Non-pigmented ciliary epithelial cell (primary cell): ENCODE measurements at places on chromosomes 11 and 22.

- no peak for DNase-seq
Observed at GRCh38 chr11:85930879-85931366, 75.7 kb downstream of the CCDC83 start.

DNA sequence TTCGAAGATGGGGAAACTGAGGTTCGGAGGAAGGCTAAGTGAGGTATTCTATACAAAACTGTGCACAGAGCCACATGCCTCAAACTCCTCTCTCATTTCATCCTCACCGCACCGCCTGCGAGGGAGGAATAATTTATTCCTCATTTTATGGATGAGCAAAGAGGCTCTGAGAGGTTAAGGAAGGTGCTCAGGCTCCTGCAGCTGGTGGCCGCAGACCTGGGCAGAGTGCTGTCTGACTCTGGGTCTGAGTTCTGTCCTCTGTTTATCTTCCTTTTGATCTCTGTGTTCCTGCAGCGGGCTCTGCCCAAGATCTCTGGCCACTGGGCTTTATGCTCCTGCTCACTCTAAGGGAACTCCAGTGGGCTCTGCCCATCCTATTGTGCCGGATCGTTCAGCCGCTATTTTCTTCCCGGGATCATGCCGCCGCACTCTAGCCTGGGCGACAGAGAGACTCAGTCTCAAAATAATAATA, 59.5 kb downstream of the MCM5 start:
- DNase-seq, result no peak

- no peak for DNase-seq
Observed at GRCh38 chr11:114185436-114185835, 110.8 kb upstream of the NNMT start.

DNA sequence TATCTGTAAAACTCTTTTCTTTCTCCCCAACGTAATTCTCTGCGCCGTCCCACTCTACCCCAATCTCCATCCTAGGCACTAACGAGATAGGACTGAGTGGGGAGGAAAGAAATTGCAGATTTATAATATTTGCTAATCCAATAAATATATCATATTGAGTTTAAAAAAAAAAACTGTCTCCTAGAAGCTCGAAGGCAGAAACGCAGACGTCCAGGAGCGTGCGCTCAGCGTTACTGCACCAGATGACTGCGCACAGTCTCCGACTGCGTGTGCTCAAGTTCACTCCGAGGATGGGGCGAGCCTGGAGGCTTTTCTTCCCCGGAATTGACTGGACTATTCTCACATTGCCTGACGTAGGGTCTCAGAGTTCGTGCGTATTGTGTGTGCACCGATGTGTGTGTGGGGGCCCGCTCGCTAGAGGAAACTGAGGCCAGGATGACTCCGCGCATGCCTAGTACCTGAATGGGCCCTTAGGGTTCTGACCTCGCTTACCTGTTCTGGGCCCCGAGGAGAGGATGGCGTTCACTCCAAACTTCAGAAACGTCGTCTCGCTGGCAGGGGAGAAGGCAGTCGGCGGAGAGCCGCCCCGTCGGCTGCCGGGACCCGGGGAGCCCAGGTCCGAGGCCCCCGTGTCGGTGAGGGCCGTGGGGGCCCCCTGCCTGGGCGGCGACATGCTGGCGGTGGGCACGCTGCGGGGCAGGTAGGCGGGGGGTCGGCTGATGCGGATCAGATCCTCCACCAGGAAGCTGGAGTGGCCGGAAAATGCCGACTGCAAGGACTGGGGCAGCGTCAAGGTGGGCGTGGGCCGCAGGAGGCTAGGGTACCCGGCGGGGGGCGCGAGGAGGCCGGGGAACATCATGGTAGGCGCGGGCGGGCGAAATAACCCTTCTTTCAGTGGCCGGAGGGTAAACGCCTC, 551 bp downstream of the DBX1 start:
- DNase-seq, result no peak

DNA sequence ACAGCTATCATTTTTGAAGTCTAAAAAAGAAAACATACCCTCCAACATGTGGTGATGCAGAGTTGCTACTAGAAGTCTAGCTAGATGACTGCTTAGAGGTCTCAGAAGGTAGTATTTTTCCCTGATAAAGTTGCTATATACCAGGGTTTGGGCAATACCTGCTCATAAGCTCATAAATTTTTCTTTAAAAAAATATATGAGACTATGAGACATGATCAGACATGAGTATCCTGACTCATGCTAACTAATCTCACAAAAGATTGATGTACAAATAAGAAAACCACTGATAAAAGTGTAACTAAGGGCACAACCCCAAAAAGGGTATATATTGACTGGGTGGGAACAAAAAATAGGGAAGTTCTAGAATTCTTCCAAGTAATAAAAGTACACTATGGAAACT, 740.9 kb downstream of the METTL15 start:
- DNase-seq, result no peak

DNA sequence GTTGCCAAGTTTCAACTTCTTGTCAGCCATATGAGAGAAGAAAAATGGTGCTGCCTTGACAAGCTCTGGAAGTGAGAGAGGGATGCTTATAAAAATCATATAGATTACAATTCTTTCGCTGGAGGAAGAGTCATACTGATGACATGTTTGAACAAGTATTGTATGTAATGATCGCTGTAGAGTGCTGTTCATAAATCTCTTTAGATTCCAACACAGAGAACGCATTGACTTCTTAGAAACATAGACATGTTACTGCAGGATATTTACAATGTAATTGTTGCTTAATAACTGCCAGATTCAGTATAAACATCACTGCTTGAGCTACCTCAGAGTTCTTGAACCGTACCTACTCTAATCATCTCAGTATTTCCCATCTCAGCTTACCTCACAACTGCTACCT, 571.6 kb downstream of the LUZP2 start:
- DNase-seq, result no peak

DNA sequence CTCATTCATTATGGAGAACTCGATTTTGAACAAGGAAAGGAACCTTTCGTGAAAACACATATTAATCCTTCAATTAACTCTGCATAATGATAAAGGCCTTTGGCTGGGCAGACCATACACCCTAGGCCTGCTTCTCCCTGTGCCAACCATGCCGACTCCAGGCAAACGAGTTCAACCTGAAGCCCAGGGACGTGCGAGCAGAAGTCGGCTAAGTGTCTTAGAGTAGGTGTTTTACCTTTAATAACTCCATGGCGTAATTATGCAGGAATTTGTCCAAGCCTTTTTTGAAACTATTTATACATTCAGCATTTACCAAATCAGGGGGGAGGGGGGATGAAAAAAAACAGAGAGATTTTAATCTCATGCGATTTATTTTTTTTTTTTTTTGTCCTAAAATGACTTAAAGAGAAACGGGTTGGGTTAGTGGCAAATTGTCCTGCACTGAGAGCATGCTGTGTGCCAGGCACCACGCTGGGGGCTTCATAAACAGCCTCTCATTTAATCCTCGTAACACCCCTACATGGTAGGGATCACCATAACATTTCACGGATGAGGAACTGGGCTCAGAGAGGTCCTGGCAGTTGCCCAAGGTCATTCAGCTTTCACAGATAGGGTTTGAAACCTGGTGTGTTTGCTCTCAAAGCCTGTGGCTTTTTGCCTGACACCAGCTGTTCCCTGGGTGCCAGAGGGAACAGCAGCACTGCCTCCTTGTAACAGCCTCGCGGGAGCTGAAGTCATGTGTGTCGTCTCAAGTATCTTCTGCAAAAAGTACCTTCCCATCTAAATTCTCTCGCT, 423.9 kb downstream of the MN1 start:
- no peak for DNase-seq

DNA sequence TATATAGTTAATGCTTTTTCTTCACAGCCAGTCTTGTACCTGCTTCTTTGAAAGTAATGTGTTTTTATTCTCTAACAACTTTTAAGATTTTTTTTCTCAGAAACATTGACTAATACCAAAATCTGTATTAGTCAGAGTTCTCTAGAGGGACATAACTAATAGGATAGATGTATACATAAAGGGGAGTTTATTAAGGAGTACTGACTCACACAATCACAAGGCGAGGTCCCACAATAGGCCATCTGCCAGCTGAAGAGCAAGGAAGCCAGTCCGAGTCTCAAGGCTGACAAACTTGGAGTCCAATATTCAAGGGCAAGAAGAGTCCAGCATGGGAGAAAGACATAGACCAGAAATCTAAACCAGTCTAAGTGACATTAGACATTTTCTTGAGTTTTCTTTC, 140.0 kb downstream of the RAB38 start:
- DNase-seq, result no peak

DNA sequence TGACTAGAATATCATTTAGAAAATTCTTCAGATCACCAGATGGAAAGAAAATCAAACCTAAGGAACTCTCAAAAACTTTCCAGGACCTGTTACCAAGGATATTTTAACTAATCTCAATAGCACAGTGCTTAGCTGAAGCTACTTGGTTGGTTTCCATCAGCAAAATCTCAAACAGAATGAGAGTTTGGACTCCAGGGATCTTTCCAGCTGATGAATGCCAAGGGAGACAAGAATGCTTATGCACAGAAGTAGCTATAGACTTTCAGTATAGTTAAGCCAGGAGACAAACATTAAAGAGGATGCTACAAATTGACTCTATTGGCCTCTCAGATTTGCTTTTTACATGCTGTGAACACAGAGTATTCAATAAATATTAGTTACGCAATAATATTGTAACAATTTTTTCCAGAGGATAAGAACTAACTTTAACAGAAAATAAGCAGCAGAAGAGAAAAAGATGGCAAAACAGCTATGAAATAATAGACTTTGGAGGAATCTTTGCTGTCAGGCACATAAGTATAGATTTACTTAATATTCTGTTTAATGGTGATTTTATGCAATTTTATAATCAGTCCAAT, 331.4 kb downstream of the DLG2 start:
- DNase-seq, result no peak

DNA sequence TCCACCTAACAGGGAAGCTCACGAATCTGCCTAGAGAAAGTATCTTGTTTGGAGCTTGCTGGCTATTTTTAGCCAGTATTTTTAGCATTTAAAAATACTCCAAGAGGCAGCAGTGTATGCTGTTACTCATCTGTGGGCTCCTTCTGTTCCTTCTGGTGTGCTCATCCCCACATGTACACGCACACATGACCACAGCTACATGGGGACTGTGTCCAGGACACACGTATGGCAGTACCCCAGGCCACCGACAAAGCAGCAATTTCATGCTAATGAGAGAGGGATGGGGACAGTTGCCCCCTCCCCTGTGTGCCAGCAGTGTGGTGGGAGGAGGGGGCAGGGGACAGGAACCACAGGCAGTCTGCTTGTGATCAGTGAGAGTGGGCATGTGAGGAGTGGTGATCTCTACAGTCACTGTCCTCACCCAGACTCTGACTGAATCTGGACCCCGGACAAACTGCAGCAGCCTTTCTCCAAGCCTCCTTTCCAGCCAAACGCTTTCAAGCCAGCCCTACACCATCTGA, 16.4 kb downstream of the USP2 start:
- no peak for DNase-seq

- peak; percentile 44 for DNase-seq
Observed at GRCh38 chr11:128653801-128654231, 40.1 kb upstream of the FLI1 start.

DNA sequence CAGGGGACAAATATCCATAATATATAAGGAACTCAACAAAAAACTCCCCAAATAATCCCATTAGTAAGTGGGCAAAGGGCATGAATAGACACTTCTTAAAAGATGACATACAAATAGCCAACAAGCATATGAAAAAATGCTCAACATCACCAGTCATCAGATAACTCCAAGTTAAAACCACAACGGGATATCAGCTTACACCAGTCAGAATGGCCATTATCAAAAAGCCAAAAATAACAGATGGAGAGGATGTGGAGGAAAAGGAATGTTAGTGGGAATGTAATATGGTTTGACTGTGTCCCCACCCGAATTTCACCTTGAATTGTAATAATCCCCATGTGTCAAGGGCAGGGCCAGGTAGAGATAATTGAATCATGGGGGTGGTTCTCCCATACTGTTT, 350.1 kb downstream of the GUCY1A2 start:
- DNase-seq, result peak; percentile 63

- DNase-seq, result no peak
Observed at GRCh38 chr11:2378527-2379210, 1.6 kb downstream of the CD81 start.

- no peak for DNase-seq
Observed at GRCh38 chr11:58762284-58763119, 30.8 kb upstream of the GLYAT start.
